ENCODE measurements at places on chromosomes 7 and 10.

DNA sequence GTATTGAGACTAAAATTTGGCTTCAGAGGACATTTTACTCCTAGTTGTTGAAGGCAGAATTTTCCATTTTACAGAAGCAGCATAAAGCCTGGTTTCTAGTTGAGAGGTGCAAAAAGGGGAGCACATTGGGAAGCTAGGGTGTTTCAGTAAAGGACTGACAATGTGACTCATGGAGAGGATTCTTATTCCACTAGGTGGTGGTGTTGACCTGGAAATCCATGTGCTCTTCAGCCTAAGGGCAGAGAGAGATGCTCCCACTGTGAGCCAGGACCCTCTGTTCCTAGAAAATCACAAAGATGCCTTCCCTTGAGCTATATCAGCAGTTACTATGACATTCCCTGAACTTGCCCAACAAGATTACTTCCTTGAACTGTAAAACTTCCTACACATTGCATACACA lies 687.8 kb downstream of the IPMK start:
- DNase-seq = no peak

GRCh38 chr7:99243751-99244337 lies 28.8 kb upstream of the MYH16 start:
- DNase-seq = no peak

DNA sequence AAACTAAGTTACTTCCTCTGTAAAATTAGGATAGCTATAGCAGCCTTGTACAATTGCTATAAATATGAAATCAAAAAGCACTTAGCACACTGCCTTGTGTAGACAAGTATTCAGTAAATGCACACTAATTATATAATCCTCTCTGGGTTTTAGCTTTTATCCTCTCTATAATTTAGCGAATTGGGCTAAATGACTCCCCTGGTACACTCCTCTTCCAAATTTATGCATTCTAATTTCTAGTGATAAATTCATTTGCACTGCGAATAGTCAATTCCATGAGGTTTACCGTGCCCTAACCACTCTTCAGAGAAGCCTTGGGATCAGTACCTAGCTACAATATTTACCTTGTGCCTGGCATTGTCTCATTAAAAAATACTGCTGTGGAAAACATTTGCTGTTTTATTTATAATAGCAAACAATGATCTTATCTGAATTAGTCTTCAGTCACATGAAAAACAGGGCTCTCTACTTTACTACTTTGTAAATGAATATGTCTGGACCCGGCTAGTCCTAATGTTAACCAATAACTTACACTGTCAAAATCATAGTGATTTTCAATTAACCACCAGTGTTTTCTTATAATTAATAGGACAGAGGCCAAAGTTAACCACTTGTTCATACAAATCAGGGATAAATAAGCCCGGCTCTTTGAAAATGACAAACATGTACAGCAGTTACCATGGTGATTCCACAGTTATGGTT lies 577.9 kb downstream of the IPMK start:
- DNase-seq = no peak

DNA sequence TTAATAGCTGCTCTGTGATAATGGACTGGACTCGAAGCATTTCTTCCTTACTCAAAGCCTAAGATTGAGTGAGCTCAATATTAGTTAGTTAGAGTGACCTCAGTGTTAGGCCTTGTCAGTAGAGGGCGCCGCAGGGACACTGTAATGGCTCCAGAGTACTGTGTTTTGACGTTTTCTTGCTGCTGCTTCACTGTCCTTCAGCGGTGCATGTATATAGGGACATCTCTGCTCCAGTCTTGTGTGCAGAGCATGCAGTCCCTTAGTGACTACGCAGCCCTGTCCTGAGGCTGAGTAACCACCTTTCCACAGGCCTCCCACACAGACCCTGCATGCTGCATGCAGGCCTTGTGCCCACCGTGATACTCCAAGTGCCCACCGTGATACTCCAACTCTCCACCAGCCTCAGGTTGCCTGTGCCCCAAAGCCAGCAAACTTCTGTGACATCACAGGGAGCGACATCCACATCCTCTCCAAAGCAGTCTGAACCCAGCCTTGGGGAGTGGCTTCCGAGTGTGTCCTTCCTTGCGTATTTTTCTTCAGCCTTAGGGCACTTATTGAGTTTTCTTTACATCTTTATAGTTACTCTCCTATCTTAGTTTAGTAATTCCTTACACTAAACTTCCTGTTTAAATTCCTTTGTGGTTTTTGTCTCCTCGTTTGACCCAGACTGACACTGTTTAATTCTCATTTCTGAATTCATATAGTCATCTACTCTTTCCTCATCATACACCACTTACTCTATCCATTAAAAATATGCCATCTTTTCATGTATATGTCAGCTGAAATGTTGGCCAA lies 118.2 kb downstream of the JAZF1 start:
- DNase-seq = no peak

DNA sequence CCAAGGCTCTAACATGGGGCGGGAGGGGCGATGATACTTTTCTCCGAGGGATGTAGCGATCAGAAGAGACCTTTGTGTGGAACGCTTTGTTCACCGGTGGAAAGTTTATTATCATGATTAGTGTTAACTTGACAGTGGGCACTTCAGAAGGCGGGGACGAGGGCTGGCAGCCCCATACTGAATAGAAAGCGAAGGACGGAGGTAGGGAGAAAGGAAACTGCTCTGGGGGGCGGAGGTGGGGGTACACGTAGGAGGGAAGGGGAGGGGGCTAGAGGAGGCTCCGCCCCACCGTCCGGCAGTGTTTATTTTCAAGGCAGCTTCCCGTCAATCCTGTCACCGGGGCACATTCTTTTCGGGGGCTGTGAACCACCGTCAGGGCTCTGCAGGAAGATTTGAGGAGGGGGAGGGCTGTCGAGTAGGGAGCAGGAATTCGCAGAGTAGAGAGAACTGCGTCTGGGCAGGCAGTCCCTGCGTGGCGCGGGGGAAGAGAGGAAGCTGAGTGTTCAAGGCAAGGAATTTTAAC lies 9.4 kb upstream of the NKX2-3 start:
- no peak for DNase-seq

- DNase-seq = no peak
Measured at GRCh38 chr10:44070282-44070681, 314.6 kb downstream of the CXCL12 start.

- no peak for DNase-seq
Measured at GRCh38 chr10:113030453-113030852, 80.4 kb downstream of the TCF7L2 start.

- no peak for DNase-seq
Measured at GRCh38 chr7:126948664-126949063, 304.1 kb downstream of the GRM8 start.

GRCh38 chr10:3902054-3902808 lies 117.2 kb upstream of the KLF6 start:
- peak; percentile 33 for DNase-seq

DNA sequence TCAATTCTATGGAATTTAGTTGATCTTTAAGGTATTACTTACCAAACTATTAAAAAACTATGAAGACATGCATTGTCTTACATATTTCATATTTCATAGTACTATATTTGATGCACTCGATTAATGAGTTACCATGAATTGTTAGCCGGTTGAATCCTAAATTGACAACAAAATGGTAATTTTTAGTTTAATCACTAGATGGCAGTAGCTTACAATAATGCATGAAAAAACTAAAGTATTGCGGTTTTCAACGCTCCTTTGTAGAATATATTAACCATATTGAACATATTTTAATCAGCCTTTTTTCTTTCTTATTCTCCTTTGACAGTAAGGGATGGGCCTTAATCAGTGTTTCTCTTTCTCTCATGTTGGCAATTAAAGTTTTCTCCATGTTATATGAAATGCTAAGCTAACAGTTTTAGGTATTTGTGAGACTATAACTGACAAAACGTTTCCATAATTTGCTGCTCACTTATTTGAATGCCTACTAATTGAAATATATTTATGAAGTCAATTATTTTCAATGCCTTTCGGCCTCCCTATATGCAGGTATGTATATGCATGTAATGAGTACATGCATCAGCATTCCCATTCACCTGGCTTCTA lies 48.5 kb upstream of the ARL4A start:
- no peak for DNase-seq
